ENCODE measurements at places on chromosomes 3 and 15.

GRCh38 chr15:68808770-68809169, 11.9 kb downstream of the ANP32A start:
- no peak for DNase-seq

GRCh38 chr15:80703965-80704364, 8.9 kb downstream of the ABHD17C start:
- DNase-seq = no peak

GRCh38 chr15:82852941-82853561, 43.6 kb downstream of the WHAMM start:
- no peak for DNase-seq

DNA sequence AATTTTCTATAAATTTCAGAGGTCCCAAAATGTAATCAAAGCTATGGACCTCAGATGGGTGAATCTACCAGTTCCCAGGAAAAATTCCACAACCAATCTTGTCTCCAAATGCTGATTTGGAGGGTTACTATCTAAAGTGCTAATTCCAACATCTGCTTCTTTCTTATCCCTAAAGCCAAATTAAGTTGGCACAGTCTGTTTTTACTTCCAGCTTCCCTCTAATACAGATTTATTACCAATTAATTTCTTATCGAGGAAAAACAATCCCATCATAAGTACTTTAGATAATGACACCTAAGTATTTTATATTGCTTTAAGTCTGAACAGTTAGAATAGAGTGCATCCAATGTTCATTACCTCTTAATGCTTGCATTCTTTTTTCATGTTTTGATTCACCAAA, 12.9 kb upstream of the TAFA4 start:
- DNase-seq = no peak

- DNase-seq = no peak
Observed at GRCh38 chr15:62456011-62456920, 291.2 kb upstream of the C2CD4B start.

DNA sequence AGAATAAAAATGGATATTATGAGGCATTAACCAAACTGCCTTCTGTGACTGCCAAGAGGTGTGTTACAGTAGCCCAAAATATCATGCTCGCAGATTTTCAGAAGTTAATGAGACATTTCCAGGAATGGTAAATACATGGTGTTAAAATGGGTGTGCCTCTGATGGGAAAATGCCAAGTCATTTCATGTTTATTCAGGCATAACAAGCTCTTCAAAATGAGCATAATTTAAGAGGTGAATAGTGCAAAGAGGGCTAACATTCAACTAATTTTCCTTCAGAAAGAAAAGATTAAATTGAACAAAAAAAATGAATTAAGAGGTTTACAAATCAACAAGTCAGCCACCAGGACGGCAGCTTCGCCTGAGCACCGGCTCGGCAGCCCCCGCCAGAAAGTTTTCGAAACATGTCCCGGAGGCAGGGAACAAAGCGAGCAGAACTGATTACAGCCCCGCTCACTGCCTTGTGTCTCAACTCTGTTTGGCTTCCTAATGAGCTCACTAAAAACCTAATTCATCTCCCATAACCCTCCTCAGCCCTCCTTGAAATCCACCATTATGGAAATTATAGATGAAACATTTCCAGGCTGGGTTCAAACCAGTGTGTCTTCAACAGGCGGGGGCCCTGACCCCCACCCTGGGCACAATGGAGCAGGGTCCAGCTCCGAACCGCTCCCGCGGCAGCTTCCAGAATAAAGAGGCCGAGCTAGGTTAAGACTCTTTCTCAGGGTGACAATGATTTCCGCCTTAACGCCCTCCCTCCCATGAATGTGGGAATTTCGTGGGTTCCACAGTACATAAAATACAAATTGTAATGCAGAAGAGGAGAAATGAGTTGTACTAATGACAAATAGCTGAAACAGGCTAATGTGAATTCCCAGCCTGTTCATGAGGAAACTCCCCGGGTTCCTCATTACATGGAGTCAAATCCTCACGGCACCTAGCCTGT, 43.9 kb downstream of the MEIS2 start:
- DNase-seq = no peak

DNA sequence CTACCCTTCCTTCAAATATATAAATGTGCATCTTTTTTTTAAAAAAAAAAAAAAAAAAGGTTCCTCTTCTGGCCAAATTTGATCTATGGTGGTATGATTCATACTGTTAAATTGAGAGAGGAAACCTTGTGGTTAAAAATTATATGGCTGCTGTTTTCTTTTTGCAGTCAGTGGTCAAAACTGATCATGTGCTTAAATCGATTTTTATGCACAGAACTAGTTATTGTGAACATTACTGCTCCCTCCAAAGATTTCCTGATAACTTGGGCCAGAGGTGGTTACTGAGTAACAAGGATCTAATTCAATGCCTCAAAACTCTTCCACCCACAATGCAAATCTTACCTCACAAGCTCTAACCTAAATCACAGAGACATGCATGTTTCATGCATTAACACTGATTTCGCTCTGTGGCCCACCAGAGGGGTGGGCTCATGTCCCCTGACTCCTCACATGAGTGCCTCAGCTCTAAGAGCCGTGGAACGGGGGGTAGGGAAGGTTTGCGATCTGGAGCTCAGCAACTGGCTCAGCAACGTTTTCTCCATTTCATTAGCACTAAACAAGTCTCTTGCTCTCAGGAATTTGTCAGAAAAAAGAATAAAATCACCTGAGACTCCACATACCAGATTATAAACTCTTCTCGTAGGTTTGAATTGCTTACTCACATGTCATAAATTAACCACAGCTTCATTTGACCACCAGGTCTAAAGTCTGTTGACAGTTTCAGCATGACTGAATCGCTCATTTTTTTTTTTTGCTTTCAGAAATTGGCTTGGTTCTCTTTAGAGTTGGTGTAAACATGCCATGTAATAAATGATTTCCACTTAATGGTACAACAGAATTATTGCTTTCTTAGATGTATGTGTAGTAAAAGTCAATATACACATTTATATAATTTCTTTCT, 280.4 kb downstream of the CD47 start:
- no peak for DNase-seq

DNA sequence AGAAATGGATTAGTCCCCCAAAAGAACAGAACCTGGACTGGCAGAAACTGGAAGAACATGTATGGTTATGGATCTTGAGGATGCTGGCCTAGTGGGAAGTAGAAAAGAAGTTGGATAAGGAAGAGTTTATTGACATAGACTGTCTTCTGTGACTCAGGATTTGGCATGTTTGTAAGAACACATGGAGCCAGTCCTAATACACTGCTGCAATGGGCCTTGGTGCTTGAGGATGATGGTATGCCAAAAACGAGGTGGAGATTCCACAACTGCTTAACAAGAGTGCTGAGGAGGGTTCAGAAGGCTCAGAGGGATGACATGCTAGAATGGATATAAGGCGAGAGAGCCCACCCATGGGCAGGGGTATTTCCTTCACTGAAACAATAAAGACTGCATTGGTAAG, 22.4 kb downstream of the LZTFL1 start:
- DNase-seq = no peak

- no peak for DNase-seq
Observed at GRCh38 chr15:72169236-72169920, 28.2 kb downstream of the GRAMD2A start.

- DNase-seq = no peak
Observed at GRCh38 chr15:63296195-63296594, 18.8 kb downstream of the APH1B start.

DNA sequence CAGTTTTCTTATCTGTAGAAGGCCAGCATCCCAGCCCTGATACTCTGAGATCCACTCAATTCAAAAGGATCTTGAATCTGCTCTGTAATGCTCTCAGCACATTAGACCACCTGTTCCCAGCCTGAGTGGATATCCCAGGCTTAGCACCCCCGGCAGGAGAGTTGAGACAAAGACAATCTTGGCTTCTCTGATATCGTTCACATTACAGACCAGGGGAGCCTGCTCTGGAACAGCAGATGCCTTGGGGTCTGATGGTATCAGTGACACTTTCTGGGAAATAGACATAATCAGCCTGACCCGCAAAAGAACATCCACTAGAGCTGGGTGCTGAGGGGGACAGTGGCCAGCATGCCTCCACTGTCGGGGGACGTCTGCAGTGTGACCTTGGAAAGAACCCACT, 70.6 kb downstream of the BDH1 start:
- DNase-seq = no peak

DNA sequence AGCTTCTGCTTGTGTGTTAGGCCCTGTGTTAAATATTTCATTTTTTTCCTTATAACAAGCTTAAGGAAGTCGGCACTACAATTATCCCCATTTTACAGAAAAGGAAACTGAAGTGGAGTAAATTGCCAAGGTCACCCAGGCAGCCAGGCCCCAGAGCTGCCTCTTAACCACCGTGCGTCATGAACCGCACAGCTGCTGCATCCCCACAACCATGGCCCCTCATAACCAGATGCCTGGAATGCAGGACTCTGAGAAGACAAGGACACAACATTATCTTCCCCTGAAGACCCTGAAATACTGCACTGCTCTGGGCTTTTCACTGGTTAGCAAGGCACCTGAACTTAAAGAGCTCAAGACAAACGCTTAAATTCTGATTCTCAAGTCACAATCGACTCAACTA, 14.6 kb downstream of the LRIG1 start:
- no peak for DNase-seq

DNA sequence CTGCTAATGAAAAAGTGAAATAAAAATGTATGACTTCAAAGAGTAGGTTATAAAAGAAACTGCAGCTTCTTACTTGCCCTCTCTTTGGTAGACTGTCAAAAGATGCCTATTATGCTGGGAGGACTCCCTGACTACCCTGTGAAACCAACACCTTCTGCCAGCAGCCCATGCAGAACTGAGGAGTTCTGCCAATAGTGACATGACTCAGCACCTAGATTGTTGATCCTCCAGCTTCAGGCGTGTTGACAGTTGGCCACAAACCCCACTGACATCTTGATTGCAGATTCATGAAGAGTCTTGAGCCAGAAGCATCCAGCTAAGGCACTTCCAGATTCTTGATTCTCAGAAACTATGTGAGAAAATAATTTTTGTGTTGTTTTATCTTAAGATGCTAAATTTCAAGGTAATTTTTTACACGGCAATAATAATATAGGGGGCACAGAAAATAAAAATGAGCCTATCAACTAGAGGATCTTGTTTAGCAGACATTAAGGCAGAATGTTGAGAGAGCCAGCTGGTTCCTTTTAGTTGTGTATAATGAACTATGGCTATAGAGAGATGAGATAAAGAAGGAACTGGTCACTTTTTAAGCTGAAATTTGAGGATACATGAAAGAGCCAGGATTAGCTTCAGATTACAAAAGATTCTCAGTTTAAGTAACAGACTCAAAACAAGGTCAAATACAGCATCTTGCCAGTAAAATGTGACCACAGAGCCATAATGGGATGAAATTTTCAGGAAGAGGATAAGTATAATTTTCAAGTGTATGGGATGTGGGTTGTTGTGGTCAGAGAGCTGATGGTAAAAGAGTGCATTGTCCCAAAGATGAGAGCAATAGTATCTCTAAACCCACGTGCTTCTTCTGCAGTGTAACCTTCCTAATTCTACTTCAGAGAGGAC, 588.7 kb upstream of the CBLB start:
- DNase-seq = no peak

DNA sequence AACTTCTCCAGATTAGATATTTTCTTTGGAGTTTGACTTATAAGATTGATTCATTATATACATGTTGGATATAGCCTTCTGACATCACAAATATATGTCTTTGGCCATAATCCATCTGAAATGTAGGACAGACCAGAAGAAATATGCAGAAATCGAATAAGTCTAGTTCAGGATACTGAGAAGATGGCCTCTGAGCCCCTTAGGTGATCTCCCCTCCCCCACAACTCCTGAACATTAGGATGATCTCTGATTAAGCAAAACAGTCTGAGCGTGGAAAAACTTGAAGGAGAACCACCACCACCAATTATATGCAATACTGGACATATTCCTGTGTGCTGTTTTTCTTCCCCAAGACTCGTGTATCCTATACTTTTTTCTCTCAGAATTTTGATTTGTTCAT, 3.2 kb downstream of the SETD5 start:
- DNase-seq = no peak

GRCh38 chr15:98324341-98324970, 323.9 kb upstream of the IGF1R start:
- DNase-seq = no peak

- no peak for DNase-seq
Observed at GRCh38 chr3:164572436-164572835, 505.9 kb downstream of the SI start.

GRCh38 chr3:39637807-39638206, 170.3 kb downstream of the MOBP start:
- DNase-seq = peak; percentile 51

DNA sequence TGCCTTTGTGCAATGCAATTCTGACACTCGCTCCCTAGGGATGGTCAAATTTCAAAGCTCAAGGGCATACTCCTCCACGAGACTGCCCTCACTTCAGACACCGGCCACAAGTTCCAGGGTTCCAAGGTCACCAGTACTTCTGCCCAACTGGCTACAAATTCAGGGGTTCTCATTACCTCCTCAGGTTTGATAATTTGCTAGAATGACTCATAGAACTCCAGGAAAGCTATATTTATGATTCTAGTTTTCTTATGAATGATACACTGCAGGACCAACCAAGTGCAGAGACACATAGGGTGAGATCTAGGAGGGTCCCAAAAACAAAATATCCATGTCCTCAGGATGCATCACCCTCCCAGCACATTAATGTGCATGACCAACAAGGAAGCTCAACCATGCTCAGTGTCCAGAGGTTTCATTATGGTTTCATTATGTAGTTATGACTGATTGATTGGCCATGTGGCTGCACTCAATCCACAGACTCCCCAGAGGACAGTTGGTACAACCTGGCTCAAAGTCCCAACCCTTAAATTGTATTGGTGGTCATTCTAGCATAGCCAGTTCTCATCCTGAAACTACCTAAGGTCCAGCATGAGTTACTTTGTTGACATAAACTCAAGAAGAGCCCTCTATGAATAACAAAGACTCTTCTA, 170.4 kb upstream of the LRRN1 start:
- no peak for DNase-seq

DNA sequence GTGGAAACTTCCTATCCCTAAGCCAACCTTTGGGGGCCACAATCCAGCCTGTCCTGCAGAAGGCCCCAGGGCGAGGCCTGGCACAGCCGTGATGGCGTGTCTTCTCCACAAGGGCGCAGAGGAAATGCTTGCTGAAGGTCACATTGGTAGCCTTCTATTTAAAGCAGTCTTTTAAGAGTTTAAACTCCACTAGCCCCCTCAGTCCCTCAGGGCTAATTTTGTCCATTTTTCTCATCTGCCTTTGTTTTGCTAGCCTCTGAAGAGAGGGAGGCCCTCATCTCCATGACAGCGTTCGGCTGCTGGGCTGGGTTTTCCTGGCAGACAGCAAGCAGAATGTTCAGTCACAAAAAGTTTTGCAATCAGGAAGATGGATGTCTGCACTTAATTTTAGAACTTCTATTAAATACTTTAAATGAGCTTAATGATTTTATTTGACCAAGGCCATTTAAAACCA, 40.8 kb downstream of the RARB start:
- peak; percentile 8 for DNase-seq

GRCh38 chr3:53157974-53158580, 2.9 kb upstream of the PRKCD start:
- no peak for DNase-seq

- DNase-seq = no peak
Observed at GRCh38 chr3:16441371-16441875, 72.1 kb downstream of the RFTN1 start.

- no peak for DNase-seq
Observed at GRCh38 chr3:107028626-107029025, 348.6 kb upstream of the CCDC54 start.

All from kidney capillary endothelial cell (primary cell).